Left renal cortex interstitium (tissue), 4 donors: ENCODE measurements at places on chromosomes 1 and 21. TPM values are rescaled to one million over a fixed set of nuclear protein-coding genes. Genes with fewer than 3 reads are reported as not detected.

The HSD3B2 gene
- polyA plus RNA-seq: 1.7 TPM

The GJB3 gene
- 0.42 TPM for polyA plus RNA-seq

The KRTAP11-1 gene
- polyA plus RNA-seq: not detected

The GADD45A gene
- polyA plus RNA-seq: 107 TPM

The AMY1A gene
- 0.57 TPM for polyA plus RNA-seq

The VANGL2 gene
- 31.9 TPM for polyA plus RNA-seq

The GJC2 gene
- polyA plus RNA-seq: 1.2 TPM

The NEXN gene
- polyA plus RNA-seq: 16.1 TPM

The MAP3K21 gene
- 26.1 TPM for polyA plus RNA-seq

The LCE2B gene
- not detected for polyA plus RNA-seq

The PTGFR gene
- polyA plus RNA-seq: 0.17 TPM

The RGS4 gene
- polyA plus RNA-seq: 11.4 TPM

The CFAP74 gene
- polyA plus RNA-seq: 0.57 TPM

The SPRR2E gene
- not detected for polyA plus RNA-seq

The C1QC gene
- 20.7 TPM for polyA plus RNA-seq

The RPE65 gene
- 0.13 TPM for polyA plus RNA-seq

The RBP7 gene
- polyA plus RNA-seq: 19.2 TPM
